ENCODE measurements at places on chromosomes 6 and 20. TPM values are rescaled to one million over a fixed set of nuclear protein-coding genes. Genes with fewer than 3 reads are reported as not detected.

CEBPB gene
- total RNA-seq, result 228 TPM

FITM2 gene
- 7.9 TPM for total RNA-seq

NOTCH4 gene
- total RNA-seq, result 0.36 TPM

MCHR2 gene
- not detected for total RNA-seq

C20orf144 gene
- total RNA-seq, result 0.13 TPM

TCP11 gene
- not detected for total RNA-seq

SLC32A1 gene
- total RNA-seq, result not detected

EYA4 gene
- total RNA-seq, result 9.6 TPM

PTPN1 gene
- total RNA-seq, result 38.7 TPM

TTPAL gene
- total RNA-seq, result 13.7 TPM

VSX1 gene
- total RNA-seq, result 1.2 TPM

C6orf15 gene
- total RNA-seq, result not detected
